ENCODE measurements at places on chromosomes 3 and 15. TPM values are rescaled to one million over a fixed set of nuclear protein-coding genes. Genes with fewer than 3 reads are reported as not detected.

GRCh38 chr3:62962714-62963113 is 87.5 kb upstream of the CADPS start:
- DNase-seq, result no peak

SOX2 gene
- not detected for total RNA-seq

CHRD gene
- not detected for total RNA-seq

DNA sequence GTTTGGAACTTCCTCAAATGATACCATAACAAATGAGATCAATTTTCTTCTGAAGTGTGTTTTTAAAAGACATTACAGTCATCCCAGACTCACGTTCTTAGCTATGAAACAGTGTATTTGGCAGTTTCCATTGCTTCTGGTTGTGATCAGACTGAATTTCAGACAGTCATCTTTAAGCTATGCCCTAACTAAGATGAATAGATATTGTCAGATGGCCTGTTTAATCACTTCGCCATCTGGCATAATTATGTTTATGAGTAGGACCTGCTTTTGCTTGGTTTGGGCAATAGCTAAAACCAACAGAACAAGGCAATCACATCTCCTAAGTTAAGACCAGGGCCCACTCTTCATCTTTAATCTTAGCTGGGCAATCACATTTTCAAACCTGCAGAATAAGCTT is 313.1 kb downstream of the SV2B start:
- no peak for DNase-seq

CHAC1 gene
- total RNA-seq, result 23.3 TPM

- no peak for DNase-seq
Measured at GRCh38 chr3:43223670-43224364, 62.5 kb upstream of the SNRK start.

- DNase-seq, result peak; percentile 17
Measured at GRCh38 chr15:35693286-35693685, 147.3 kb upstream of the DPH6 start.

ZNF660 gene
- total RNA-seq, result 0.18 TPM

GRCh38 chr3:35722902-35723301 is 83.6 kb downstream of the ARPP21 start:
- no peak for DNase-seq

DNA sequence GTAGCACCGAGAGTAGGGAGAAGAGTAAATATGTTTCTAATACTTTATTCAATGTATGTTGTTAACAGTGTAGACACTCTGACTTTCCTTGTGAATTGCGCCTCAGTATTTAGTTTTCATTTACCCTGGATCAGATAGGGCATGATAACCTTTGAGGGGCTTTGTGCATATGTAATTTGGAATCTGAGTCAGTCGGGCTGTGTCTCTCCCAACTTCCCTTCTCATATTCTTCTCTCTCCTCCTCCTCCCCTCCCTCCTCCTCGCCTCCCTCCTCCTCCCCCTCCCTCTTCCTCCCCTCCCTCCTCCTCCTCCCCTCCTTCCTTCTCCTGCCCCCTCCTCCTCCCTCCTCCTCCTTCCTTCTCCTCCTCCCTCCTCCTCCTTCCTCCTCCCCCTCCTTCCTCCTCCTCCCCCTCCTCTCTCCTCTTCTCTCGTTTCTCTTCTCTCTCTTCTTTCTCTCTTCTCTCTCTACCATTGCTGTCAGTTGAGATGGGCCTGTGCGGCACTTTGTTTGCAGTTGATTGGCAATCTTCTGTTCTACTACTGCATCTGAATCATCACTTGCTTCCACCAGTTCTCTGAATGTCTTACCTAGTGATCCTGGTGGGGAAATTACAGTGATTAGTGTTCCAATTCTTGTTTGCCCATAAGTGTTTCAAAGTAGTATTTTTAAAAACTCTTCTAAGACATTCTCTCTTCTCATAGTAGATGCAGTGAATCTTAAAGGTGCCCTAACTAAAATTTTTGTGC is 162.3 kb downstream of the PGPEP1L start:
- DNase-seq, result no peak

CFAP100 gene
- not detected for total RNA-seq

- no peak for DNase-seq
Measured at GRCh38 chr3:16106050-16106449, 68.4 kb upstream of the GALNT15 start.

DNA sequence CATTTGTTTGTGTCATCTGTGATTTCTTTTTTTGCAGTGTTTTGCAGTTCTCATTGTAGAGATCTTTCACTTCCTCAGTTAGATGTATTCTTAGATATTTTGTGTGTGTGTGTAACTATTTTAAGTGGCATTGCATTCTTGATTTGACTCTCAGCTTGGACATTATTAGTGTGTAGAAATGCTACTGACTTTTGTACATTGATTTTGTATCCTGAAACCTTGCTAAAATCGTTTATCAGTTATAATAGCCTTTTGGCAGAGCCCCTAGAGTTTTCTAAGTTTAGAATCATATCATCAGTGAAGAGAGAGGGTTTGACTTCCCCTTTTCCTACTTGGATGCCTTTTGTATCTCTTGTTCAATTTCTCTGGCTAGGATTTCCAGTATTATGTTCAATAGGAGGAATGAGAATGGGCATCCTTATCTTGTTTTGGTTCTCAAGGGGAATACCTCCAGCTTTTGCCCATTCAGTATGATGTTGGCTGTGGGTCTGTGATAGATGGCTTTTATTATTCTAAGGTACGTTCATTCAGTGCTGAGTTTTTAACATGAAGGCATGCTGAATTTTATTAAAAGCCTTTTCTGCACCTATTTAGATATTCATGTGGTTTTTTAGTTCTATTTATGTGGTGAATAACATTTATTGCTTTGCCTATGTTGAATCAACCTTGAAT is 211.7 kb downstream of the MBNL1 start:
- DNase-seq, result no peak

DNA sequence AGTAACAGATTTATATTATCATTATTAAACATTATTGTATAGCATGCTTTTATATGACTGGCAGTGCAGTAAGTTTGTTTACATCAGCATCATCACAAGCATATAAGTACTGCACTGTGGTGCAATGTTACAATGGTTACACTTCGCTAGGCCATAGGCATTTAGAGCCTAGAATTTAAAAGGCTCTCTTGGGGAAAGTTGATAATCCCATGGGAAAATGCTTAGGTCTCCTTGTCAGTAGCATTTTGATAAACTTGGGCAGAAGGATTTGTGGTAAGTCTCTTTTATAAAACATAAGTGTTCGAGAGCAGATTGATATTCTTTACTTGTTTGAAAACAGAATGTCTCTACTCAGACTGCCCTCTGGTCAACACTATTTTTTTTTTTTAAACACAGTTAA is 7.5 kb downstream of the DTWD1 start:
- no peak for DNase-seq

GRCh38 chr3:179744667-179745066 is 91.8 kb downstream of the USP13 start:
- no peak for DNase-seq

DNA sequence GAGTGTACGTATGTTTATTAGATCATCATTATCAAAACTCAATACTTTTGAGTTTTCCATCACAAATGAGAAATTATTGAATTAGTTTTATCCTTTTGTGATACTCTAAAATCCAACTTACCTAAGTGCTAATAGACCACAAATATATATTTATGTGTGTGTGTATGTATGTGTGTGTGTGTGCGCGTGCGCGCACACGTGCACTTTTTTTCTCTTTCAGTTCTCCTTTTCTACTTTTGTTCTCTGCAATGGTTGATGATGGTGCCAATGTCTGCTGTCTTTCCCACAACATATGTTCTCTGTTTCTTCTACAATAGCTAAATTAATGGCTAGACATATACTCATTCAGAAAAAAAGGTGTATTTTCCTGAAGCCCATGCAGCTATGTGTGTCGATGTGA is 571.6 kb upstream of the ARPP21 start:
- DNase-seq, result no peak

DNA sequence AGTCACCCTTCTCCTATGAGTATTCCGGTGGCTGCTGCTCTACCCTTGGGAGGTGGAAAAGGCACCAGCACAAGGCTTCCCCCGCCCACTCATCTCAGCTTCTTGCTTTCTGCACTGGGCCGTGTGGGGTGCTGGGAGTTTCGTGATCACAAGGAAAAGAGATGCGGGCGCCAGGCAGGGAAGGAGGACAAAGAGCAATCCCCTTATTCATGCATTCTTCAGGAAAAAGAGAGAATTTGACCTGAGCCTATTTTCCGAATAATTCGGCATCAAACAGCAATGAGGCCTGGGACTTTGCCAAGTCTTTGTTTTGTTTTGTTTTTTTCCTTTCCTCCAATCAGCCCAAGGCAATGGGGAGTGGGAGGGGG is 102.2 kb upstream of the LPP start:
- DNase-seq, result no peak

- no peak for DNase-seq
Measured at GRCh38 chr15:97346221-97346620, 614.3 kb upstream of the ARRDC4 start.

GRCh38 chr3:56987238-56987895 is 73.1 kb upstream of the SPATA12 start:
- DNase-seq, result no peak

- peak; percentile 64 for DNase-seq
Measured at GRCh38 chr15:56736308-56736707, 3.0 kb upstream of the ZNF280D start.

GRCh38 chr3:112486811-112487505 is 12.3 kb downstream of the BTLA start:
- DNase-seq, result no peak

LRTM1 gene
- total RNA-seq, result not detected

ZNF80 gene
- total RNA-seq, result not detected

DNA sequence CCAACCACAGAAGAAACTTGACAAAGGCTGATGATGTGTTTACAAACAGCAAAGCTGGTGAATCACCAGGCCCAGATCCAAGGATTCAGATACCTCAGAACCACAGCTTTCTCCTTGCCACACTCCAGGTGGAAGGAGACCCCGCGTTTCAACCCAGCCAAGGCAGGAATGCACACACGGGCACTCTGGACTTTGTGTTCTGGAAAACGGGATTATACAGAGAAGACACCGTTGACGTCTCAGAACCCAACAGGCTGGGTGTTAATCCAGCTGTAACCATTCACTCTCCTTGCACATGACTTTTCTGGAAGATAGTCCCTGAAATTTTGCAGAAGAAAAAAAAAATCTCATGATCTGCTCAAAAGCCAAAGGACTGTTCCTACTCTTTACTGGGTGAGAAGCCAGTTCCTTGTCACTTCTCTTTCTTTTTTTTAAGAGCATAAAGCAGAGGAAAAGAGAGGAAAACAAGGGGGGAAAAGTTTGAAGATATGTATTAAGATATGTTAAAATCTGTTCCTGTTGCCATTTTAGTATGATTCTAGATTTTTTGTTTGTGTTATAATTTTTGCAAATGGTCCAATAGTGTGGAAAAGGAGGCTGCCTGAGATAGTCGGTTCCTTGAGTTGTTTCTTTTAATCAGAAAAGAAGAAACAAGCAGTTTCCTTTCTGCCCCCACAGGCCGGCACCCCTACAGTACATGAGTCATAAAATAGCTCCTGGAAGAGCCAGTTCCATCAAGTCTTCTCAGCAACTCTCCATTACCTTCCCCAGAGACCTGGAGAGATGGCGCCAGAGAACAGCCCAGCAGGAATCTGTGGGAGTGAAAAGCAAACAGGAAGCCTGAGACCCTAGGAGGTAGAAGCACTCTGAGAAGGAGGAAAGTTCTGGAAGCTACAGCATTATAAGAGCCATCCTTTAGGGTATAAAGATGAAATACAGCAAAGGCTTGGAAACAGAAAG is 73.1 kb downstream of the RORA start:
- DNase-seq, result no peak

- DNase-seq, result no peak
Measured at GRCh38 chr15:49621887-49622286, 1.0 kb downstream of the DTWD1 start.

GRCh38 chr3:180119567-180119966 is 82.8 kb upstream of the PEX5L start:
- DNase-seq, result no peak

DNA sequence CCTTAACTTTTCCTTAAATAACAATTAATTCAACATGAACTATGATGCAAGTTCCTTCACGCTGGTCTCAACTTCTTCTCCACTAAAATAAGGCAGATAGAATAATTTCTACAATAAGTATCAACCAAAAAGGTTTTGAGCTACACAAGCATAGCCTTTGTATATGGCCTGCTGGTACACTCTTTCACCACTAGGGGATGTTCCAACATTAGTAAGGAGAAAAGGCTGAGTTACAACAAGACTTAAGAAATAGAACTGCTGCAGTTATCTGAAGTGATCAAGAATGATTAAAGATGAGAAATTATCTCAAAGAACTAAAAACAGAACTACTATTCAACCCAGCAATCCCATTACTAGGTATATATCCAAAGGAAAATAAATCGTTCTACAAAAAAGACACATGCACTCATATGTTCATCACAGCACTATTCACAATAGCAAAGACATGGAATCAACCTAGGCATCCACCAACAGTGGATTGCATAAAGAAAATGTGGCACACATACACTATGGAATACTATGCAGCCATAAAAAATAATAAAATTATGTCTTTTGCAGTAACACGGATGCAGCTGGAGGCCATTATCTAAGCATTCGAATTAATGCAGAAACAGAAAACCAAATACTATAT is 14.4 kb downstream of the ATP13A3 start:
- peak; percentile 74 for DNase-seq

ARNT2 gene
- total RNA-seq, result 3.3 TPM

- DNase-seq, result peak; percentile 71
Measured at GRCh38 chr15:90451053-90451850, 63.2 kb downstream of the IQGAP1 start.

CNTN6 gene
- not detected for total RNA-seq

DNA sequence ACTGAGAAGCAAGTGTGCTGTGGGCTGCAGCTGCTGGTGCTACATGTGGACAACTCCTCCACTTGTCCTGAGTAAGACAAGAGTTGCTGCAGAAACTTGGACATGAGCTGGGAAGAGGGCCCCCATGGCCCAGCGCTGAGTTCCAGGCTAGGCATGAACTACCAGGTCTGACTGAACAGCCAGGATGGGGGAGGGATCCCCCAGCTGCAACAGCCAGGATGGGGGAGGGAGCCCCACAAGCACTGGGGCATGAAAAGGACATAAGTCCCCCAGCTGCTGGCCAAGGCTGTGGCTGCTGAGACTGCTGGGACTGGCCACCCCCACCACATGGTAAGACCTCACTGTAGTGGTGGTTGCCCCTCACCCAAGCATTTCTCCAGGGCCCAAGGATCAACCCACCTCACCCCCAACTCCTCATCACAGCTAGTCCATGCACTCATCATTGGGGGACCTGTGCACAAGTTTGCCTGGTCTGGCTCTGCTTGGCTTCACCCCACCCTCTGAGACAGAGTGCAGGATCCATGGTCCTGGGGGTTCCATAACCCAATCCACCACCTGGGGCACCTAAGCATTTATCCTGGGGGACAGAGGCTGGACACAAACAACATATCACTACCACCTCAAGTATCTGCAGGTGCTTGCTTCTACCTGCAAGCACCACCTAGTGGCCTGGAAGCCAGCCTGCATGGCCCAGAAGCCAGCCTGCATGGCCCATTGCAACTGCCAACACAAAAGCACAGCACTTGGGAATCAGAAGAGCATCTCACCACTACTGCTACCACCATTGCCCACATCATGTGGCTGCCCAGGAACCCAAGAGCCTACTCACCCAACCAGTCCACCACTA is 84.5 kb upstream of the STT3B start:
- DNase-seq, result no peak

SLC15A2 gene
- total RNA-seq, result 0.09 TPM
